Activated CD8-positive, alpha-beta T cell treated with anti-CD3 and anti-CD28 coated beads, Interleukin-2, amount 10 ng/mL, durations not matched to agents 7 days and 5 days (primary cell): ENCODE measurements at places on chromosomes 4 and X.

DNA sequence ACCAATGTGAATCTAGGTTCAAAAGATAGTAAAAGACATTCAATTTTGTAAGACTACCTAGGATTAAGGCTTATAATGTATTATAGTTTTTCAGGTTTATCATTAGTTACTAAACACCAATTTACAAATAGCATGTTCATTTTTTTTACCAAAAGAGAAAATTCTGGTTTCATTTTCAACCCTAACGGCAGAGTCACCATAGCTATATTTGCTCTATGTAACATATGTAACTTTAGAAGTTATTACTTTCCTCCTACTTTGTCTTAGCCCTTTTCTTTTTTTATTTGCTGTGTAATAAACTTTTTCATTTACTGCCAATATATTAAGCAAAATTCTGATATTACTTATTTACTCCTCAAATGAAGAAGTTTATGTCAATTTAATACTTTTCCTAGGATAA, 639.6 kb downstream of the ARAP2 start:
- no peak for DNase-seq

DNA sequence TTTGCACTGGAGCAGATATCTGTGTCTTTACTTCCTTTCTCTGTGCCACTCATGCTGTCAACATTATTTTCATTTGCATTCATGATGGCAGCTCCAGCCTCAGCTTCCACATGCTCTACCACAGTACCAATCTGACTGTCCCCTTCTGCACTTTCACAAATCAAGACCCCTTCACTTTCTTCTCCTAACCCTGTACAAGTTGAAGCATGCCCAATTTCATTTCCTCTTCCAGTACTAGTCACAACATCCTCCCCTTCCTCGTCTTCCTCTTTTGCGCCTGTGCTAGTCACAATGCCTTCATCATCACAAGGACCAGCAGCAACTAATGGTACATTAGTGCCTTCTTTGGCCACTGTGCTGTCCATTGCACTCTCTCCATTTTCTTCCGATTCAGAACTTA, 26.5 kb downstream of the BOD1L1 start:
- DNase-seq, result no peak

- DNase-seq, result no peak
These were observed 70.8 kb downstream of the GAB1 start for GRCh38 chr4:143407474-143407873.

DNA sequence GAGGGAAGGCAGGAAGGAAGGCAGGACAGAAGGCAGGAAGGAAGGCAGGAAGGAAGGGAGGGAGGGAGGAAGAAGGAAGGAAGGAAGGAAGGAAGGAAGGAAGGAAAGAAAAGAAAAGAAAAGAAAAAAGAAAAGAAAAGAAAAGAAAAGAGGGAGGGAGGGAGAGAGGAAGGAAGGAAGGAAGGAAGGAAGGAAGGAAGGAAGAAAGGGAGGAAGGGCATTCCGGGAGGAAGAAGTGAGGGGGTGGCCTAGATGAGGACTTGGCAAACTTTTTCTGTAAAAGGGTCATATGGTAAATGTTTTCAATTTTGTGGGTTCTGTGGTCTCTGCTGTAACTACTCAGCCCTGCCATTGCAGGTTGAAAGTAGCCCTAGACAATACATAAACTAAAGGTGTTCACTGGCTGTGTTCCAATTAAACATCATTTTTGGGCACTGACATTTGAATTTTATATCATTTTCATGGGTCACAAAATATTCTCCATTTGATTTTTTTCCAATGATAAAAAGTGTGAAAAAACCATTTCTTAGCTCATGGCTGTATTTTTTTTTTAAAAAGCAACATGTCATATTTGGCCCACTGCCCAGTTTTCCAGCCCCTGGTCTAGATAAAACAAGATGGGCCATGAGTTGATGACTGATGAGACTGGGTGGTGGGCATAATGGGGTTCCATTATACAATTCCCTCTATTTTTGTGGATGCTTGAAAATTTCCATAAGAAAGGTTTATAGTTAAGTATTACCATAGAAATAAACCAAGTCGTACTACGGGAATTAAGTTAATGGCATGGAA, 3.1 kb downstream of the ZNF630 start:
- DNase-seq, result no peak

- peak; percentile 59 for DNase-seq
These were observed 16.7 kb downstream of the GAB3 start for GRCh38 chrX:154734061-154734781.

DNA sequence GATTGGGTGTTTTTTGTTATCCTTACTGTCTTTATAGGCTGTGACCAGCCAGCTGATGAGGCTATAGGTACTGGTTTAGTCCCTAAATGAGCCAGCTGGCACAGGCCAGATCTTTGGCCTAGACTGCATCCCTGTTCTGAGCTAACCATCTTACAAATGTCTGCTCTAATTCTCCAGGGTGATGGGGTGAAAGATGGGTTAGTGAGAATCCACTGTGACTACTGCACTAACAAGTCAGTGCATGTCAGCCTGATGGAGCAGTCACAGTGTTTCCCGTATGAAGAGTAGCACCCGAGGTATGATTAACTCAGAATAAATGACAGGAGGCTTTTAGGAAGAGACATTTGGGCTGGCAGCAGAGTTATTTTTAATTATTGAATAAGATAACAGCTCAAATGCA, 181.0 kb downstream of the DCTD start:
- no peak for DNase-seq

- DNase-seq, result no peak
These were observed 82.2 kb downstream of the CC2D2A start for GRCh38 chr4:15551740-15552446.

- no peak for DNase-seq
These were observed 39.5 kb downstream of the GPC4 start for GRCh38 chrX:133375615-133376340.
